Tibial artery (tissue), 4 donors: ENCODE measurements at places on chromosomes 2 and 18.

GRCh38 chr2:119853777-119854399 lies 94.2 kb downstream of the PTPN4 start:
- no peak for DNase-seq

DNA sequence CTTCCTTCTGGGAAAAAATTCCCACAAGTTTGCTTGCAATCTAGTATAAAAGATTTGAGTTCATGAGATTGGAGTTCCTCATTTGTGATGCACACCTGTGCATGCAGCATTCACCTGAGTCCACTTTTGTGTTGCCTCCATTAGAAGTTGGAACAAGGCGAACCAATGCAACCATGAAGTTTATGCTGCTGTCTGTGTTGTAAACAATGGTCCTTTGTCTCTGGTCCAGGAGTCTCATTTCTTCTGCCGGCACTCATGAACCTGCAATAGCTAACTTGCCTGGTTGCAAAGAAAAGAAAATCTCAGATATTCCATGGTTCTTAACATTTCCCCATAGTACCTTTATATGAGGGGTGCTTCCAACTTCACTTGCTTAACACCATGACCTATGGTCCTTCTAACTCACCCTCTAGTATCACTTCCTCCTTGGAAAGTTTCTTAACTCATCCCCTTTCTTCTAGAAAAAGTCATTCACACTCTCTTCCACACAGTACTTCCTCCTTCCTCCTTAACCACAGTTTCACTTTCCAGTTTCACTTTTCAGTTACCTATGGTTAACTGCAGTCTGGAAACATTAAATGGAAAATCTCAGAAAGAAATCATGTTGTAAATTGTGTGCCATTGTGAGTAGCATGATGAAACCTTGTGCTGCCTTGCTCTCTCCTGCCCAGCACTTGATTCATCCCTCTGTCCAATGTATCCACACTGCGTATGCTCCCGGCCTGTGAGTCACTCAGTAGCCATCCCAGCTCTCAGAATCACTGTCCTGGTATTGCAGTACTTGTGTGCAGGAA lies 128.8 kb upstream of the TRIB2 start:
- peak; percentile 24 for DNase-seq

- DNase-seq = no peak
Measured at GRCh38 chr2:228344531-228344930, 163.0 kb upstream of the SPHKAP start.

DNA sequence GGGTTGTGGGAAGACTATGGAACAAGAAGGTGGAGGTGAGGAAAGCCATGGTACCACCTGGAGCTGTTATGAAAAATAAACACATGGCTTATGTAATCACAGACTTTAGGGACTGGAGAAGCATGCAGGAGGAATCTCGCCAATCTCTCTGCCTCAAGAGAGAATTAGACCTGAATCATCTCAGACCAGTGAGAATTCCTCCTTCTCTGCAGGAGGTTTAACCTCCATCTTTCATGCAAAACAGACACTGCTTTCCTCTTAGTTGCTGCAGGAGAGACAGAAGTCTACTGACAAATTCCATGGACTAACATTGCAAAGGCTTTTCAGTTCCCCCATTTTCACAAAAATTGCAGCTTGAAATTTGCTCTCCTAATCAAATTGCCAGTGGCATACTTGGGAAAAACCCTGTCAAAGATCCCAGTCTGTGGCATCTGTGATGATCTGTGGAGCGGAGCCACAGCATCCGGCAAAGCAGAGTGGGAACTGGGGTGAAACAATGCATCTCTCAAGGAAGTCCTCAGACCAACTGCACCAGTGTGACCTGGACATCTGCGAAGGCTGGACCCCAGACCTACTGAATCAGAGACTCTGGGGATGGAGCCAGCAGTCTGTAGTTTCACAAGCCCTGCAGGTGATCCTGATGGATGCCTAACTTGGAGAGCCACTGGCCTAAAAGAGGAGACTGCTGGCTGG lies 28.6 kb upstream of the NCKAP5 start:
- DNase-seq = no peak

GRCh38 chr2:26126074-26126473 lies 46.8 kb upstream of the GAREM2 start:
- no peak for DNase-seq

GRCh38 chr2:32384529-32384928 lies 27.7 kb downstream of the BIRC6 start:
- no peak for DNase-seq

DNA sequence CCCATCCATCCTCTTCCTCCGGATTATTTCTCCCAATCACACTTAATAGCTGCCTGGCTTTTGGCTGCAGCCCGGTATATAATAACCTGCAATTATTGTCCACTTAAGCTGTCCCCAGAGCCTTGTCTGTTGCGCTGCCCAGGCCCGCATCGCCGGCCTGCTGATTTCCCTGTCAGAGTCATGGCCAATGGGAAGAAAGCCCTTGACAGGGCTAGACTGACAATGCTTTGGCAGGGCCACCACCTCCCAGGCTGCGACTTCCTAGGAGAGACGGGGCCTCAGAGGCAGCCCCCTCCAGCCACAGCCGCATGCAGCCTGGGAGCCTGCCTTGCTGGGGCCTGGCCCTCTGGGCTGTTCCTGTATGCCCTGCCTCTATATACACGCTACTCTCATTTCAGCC lies 10.0 kb upstream of the CELF4 start:
- DNase-seq = no peak

GRCh38 chr2:8059255-8059654 lies 622.6 kb upstream of the ID2 start:
- DNase-seq = no peak

DNA sequence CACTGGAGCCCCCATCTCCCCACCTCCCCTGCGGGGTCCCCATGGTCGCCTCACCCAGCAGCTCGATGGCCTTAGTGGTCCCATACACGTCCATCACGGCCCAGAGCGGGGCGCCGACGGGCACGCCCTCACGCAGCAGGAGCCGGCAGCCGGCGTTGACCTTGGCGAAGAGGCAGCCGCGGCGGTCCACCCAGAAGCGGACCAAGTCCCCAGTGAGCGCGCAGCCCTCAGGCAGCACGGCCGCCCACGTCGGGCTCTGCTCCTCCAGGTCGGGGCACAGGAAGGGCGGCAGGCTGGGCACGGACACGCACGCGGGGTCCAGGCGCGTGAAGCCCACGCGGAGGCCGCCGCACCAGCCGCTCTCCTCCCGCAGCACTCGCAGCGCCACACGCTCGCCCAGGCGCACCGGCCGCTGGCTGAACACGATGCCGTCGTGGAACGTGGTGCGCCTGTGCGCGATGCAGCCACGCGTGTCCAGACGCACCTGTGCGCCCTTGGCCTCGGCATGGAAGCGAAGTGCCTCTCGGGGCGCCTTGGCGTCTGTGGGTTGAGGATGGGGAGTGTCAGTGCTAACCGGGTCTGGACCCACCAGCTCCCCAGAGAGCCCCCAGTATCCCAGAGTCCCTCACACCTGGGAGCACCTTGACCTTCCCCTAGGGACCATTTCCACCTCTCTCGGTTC lies 4.6 kb downstream of the NEURL3 start:
- DNase-seq = peak; percentile 59

DNA sequence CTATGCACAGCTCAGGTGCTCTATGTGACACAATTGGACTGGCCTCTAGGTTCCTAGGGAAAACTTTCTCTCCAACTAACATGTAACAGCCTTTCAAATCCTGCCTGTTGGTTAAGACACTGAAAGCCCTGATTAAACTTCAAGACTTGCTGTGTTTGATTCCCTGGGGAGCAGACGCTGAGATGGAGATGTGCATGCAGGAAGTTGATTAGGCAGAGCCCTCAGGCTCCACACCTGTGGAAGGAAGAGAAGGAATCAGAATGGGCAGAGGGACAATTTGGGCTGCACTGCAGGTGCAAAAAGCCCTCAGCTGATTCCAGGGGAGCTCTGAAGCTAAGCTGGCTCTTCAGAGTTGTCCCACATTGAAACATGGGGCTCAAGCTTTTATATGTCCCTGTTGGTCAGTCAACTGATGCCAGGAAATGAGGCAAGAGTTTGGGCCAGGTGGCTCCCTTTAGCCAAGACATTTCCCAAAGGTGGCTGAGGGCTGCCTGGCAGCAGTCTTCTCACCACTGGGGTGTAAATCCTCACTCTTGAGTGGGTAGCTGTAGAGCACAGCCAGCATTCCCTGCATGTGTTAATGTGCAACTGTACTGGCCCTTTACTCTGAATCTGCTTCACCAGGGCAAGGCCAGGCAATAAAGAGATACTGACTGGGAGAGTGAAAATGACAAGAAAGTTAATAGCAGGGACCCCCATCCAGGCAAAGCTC lies 199.5 kb upstream of the DDX18 start:
- no peak for DNase-seq

DNA sequence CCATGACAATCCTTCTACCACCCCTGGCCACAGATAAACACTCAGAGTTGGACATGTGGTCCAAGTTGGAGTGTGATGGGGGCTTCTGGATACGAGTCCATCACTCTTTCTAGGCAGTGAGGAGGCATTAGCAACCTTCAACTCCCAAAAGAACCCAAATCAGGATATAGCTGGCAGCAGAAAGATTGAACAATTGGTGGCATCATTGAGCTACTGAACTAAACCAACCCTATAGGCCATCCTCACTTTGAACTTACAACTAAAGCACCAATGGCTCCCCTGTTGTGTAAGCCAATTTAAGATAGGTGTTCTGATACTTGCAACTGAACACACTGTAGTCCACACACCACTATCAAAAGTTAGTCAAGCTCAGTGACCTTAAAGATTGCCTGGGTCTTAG lies 24.0 kb upstream of the MARCO start:
- DNase-seq = no peak

GRCh38 chr2:207503234-207503633 lies 26.5 kb upstream of the CREB1 start:
- DNase-seq = no peak

DNA sequence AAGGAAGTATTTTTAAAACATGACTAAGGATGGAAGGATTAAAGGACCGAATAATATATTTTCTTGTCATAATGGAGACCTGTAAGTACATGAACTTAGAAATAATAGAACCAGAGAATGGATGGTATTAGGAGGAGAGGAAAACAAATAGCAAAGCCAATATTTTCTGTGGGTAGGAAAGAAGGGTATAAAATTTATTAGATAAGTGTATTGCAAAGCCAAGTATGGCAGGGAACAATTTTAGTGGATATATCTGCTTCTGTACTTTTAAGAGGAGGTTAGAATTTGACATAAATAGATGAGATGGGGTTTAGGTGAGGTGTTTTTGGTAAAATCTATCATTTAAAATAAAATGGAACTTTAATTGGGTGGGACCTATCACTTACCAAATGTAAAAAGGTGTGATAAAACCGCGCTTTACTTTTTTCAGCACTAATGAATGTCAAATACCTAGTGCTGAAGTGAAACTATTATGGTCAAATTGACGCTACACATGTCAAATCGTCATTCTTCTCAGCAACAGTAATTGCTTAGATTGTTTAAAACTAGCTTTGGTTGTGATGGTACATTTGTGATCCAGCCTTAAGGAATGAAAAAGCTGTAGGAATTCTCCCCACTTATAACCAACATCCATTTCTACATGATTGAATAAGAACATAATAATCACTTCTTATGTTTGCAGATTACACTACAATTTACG lies 78.1 kb upstream of the ZEB2 start:
- no peak for DNase-seq
